CD4-positive, alpha-beta T cell treated with Interferon alpha-2 for 1 hour (primary cell): ENCODE measurements at places on chromosomes 5 and 9.

DNA sequence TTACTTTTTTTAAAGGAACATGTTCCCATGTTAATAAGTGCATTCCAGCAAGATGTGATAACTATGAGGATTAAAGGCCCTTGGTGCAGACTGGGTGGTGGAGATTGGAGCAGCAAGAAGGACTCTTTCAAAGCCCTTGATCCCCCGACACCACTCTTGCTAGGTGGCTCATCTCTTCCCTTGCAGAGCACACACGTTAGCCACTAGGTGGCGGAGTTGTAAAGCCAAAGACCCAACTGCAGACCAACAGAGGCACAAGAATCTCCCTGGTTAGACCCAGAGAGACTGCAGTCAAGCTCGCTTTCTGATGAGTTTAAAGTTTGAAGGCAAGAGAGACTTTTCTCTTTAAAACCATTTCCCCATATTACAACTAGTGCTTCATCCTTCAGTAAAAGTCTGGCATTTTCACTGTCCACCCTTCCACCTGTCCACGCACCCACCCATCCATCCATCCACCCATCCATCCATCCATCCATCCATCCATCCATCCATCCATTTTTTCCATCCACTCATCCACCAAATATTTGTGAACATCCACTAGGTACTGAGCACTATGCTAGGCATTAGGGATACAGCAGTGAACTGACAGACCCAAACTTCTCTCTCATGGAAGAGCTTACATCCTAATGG, 226.9 kb downstream of the MSX2 start:
- DNase-seq, result peak; percentile 29

GRCh38 chr5:169272731-169273427, 28.1 kb downstream of the SLIT3 start:
- no peak for DNase-seq

GRCh38 chr9:89096807-89097206, 81.8 kb downstream of the SHC3 start:
- DNase-seq, result no peak

GRCh38 chr5:56291079-56291643, 58.0 kb upstream of the ANKRD55 start:
- no peak for DNase-seq

GRCh38 chr5:53473633-53474032, 6.8 kb upstream of the FST start:
- no peak for DNase-seq

GRCh38 chr9:16412740-16413139, 457.7 kb downstream of the BNC2 start:
- no peak for DNase-seq

DNA sequence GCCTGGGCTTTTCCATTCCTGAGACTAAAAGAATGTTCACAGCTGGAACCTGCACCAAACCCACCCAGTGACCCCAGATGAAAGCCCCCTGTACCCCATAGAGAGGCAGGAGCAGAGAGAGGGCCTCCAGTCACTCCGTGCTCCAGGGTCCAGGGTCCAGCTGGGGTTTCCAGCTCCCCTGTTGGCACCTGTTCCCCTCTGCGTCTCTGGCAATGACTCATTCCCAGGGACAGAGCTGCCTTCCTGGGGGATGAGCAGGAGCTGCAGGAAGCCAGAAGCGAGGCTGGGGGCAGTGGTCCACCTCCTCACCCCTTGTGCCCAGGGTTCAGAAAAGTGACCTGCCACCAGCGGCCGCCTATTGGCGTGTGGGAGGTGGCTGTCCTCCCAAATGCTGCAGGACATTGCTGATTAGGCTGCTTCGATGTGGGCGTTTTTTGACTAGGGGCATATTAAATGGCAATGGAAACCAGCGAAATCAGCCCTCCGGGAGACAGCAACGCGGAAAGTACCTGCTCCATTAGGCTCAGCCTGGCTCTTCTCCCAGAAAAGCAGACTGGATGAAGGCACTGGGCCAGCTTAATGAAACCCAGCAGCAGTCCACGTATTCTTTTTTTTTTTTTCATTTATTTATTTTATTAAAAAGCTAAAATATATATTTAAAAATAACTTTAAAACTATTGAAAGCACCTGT, 97.4 kb downstream of the DAP start:
- DNase-seq, result no peak

- DNase-seq, result no peak
These were observed 336.1 kb downstream of the GLIS3 start for GRCh38 chr9:3963643-3964369.

- no peak for DNase-seq
These were observed 105.2 kb upstream of the IER5L start for GRCh38 chr9:129283291-129283691.

DNA sequence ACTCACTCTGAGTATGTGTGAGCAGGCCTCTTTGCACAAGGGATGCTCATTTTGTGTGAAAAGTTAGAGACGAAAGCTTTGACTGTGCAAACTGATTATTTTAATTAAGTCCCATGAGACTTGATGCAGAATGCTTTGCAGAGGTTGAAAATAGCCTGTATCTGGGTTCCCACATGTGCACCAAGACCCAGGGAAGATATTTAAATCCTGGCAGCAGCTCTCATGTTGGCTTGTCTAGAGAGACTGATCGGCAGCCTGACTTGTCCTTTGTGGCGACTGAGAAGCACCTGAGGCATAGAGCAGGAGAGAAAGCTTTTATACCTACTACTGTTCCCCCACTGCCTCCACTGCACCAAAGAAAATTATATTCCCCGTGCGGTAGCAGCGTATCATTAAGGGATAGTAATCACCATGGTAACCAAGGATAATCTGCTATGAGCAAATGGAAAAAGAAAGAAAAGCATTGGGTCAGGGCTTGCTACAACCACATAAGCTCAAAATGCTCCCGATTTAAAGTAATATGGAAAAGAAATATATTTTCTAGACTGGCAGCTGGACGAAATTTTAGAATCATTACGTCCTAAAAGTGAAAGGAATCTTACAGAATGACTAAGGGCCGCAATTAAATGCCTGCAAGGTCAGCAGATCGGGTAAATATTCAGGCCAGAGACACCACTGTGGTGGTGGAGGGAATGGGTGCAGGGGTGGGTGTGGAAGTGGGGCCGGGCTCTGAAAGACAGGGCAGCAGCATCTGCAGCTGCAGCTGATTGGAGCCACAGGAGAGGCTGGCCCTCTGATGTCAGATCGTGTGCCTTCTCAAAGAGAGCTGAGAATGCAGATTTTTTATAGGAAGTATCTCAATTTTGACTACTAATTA, 135.3 kb upstream of the EPB41L4A start:
- DNase-seq, result no peak

GRCh38 chr5:4537489-4537888, 602.6 kb upstream of the ADAMTS16 start:
- no peak for DNase-seq

- no peak for DNase-seq
These were observed 247.3 kb downstream of the MAN2A1 start for GRCh38 chr5:109936996-109937395.

- no peak for DNase-seq
These were observed 105.1 kb upstream of the SARDH start for GRCh38 chr9:133843250-133843649.

DNA sequence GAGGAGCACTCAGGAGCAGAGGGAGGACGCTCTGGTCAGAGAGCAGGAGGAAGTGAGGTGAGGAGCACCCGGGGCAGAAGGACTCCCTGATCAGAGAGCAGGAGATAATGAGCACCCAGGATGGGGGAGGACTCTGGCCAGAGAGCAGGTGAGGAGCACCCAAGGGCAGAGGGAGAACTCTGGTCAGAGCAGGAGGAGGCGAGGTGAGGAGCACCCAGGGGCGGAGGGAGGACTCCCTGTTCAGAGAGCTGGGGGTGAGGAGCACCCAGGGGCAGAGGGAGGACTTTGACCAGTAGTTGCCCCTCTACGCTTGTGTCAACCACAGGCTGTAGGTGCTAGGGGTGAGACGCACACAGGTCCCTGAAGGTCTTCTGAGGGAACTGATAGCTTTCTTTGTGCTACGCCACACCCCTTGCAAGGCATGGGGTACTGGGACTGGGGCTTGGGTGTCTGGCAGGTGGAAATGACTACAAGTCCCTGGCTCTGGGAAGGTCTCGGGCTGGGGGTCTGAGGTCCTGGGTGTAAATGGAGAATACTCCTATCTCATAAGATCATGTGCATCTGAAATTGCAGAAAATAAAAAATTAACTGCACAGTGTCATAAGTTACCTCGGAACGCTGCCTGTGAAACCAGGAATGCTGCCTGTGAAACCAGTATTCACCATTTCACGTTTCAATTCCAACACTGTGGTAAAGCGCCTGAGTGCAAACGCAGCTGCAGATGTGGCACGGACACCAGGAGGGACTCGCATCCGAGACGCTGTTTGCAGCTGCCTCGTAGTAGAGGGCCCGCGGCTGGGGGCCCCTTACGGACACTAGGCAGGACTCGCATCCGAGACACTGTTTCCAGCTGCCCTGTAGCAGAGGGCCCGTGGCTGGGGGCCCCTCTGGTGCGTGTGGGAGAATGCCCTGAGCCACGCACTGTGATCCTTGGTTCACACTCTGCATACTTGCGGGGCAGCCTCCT, 27.0 kb upstream of the SLC6A3 start:
- DNase-seq, result no peak

DNA sequence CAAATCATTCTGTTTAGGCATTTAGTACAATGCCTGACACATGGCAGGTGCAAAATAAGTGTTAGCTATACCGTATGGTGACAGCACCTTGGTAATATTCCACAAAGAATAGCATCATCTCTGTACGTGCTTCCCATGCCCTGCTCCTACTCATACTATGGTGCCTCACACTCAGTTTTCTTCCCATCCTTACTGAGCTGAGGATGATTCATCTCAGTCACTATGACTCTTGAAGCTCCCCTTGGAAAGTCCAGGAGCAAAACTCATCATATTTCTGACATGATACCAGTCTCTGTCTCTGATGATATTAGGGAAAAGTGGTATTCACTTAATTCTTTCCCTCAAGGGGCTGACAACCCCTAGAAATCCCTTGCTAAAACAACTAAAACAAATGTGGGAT, 423.3 kb downstream of the EFNA5 start:
- no peak for DNase-seq

GRCh38 chr5:157148734-157149615, 6.3 kb upstream of the MED7 start:
- peak; percentile 79 for DNase-seq

DNA sequence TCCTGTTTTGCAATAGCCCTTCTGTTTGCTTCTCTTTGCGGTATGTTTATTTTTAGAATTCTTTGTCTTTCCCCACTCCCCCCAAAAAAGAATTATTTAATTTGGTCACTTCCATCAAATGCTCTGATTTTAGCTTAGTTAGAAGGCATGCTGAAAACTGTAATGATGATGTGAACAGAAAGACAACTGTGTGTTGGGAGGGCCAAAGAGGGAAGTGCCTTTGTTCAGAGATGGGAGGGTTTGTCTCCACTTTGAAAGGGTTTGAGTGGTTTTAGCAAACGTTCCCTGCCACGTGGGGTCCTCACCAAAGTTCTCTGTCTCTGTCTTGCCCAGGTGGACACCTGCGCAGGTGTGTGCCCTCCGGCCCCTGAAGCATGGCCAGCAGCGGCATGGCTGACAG, 41.9 kb downstream of the SYK start:
- no peak for DNase-seq

DNA sequence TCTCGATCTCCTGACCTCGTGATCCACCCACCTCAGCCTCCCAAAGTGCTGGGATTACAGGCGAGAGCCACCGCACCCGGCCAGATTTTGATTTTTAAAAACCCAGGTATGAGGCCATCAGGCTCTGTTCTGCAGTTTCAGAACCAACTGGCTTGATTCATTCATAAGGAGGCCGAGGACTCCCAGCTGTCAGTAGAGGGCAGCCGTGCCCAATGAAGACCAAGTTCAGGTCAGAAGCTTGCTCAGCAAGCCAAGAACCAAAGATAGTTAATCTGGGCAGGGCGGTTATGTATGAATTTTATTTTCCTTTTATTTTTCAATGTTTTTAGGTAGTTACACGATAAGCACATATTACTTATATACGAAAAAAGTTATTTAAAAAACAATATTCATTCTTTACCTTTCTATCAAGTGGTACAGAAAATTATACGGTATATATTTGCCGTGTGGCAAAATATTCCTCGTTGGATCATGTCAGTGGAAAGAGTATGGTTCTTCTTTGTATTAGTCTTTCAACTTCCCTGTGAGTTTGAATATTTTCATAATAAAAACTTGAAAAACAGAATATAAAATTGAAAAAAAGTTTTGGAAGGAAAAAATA, 18.0 kb downstream of the MGAT1 start:
- peak; percentile 76 for DNase-seq

- no peak for DNase-seq
These were observed 214.6 kb downstream of the PDE4D start for GRCh38 chr5:59678943-59679342.

GRCh38 chr9:129415942-129416651, 204.8 kb downstream of the C9orf50 start:
- DNase-seq, result no peak

DNA sequence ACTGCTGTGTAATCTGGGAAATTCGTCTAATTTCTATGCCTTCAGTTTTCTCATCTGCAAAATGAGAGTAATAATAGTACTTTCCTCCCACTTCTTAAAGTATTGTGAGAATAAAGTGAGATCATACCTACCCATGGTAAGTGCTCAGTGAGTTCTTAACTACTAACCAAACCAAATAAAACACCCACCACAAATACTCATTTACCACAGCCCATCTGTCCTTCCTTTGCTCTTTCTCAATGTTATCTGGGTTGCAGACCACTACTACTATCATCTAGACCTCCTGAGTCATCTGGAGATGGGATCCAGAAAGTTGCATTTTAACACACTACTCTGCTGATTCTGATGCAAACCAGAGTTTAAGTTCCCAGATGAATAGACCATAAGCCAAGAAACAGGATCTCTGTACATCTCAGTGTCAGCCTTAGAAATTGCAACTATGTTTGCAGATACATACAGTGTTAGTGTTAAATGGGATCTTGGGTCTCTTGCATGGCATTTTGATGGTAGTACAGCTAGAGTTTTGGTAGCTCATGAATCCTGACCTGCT, 105.4 kb upstream of the ATP10B start:
- no peak for DNase-seq

GRCh38 chr5:118295045-118295444, 693.3 kb downstream of the DTWD2 start:
- DNase-seq, result no peak

GRCh38 chr5:136202469-136203205, 9.7 kb upstream of the SMIM32 start:
- no peak for DNase-seq

DNA sequence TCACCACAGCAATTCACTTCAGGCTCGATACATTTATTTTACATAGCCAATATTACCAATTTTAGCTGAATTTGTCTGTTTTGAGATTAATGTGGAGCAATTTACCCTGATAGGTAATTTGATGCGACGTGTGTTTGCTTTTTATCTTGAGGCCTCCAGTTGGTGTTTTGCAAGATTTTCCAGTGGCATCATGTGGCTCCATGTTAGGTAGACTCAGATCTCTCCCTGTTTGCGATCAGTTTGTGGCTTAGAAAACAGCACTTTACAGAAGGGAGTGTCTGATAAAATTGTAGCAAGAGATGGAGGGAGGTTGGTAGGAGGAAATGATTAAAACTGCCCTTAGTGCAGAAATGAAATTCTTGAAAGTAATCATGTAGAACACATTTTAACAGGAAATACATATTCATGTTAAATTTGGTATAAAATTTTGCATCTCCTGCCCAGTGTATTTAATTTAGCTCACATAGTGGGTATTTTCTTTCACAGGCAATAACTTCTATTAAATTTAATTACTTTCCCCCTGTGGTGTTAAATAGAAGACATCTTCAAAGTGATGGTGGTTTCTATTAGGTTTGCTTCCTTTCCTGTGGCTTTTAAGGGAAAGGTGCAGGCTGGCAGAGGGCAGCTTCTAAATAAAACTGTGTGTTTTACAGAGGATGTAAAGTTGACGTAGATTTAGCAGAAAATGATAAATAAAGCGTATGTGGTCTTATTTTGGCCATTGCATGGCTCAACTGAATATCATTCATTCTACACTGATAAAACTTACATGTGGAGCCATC, 135.8 kb downstream of the KDM4C start:
- no peak for DNase-seq
